AG20443 (cell line): ENCODE measurements at places on chromosomes 3 and 15.

DNA sequence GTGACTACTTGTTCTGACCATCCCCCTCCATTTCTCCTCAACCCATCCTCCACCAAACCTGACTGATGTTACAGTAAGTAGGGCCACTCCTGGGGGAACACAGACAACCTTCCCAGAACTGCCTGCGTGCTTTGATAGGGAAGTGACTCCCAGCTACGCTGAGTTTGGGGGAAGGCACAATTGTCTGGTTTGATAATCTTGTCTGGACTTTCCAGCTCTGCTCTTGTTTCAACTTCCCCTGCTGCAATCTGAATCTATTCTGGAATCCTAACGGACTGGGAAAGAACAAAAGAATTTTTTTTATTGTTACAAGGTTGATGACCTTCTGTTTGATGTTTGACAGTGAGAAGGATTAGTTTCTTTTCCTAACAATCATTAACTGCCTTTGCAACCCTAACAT is 895.6 kb downstream of the ROBO1 start:
- DNase-seq = no peak

- peak; percentile 43 for DNase-seq
Observed at GRCh38 chr3:54188176-54188791, 65.9 kb downstream of the CACNA2D3 start.

- peak; percentile 14 for DNase-seq
Observed at GRCh38 chr3:189806171-189806951, 175.2 kb downstream of the TP63 start.

GRCh38 chr3:128207951-128208350 is 54.7 kb downstream of the EEFSEC start:
- no peak for DNase-seq

GRCh38 chr3:186520431-186520830 is 23.7 kb downstream of the CRYGS start:
- no peak for DNase-seq

- DNase-seq = no peak
Observed at GRCh38 chr3:16374935-16375245, 109.9 kb downstream of the OXNAD1 start.

GRCh38 chr3:46380471-46381221 is 9.9 kb downstream of the CCR5 start:
- DNase-seq = no peak

- DNase-seq = no peak
Observed at GRCh38 chr3:78751266-78751665, 1016.5 kb downstream of the ROBO1 start.

GRCh38 chr15:39453620-39454019 is 127.3 kb upstream of the THBS1 start:
- DNase-seq = no peak

GRCh38 chr3:126481808-126482502 is 6.3 kb upstream of the ZXDC start:
- peak; percentile 59 for DNase-seq

DNA sequence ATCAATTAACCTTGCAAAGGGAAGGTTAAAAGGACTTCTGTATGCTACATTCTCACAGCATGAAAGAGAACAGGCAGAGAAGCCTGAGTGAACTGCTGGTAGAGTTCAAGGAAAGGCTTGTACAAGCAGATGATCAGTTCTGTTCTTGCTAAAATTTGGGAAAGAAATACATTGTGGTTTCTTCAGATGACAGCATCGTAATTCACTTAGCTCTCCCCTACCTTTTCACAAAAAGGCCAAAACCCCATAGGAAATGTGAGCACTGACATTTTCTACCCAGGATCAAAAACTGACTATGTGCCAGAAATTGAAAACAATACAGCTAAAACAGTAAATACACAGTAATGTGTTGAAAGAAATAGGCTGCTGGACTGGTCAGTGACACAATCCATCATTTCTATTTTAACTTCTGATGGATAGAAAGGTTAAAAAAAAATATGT is 216.4 kb downstream of the DPH6 start:
- DNase-seq = no peak

- DNase-seq = no peak
Observed at GRCh38 chr3:100503448-100503847, 11.0 kb downstream of the TMEM45A start.

DNA sequence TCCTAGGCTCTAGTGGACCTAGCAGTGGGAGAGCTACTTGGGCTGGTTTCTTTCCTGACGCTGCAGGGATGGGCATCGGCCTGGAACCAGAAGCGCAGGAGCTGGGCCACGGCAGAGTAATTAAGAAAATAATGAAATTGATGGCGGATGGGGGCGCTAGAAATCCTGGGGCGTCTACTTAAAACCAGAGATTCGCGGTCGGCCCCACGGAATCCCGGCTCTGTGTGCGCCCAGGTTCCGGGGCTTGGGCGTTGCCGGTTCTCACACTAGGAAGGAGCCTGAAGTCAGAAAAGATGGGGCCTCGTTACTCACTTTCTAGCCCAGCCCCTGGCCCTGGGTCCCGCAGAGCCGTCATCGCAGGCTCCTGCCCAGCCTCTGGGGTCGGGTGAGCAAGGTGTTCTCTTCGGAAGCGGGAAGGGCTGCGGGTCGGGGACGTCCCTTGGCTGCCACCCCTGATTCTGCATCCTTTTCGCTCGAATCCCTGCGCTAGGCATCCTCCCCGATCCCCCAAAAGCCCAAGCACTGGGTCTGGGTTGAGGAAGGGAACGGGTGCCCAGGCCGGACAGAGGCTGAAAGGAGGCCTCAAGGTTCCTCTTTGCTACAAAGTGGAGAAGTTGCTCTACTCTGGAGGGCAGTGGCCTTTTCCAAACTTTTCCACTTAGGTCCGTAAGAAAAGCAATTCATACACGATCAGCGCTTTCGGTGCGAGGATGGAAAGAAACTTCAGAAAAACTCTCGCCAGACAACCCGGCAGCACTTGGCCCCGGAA is 6.1 kb downstream of the SOX14 start:
- DNase-seq = no peak

GRCh38 chr3:13025090-13025489 is 48.1 kb downstream of the IQSEC1 start:
- peak; percentile 93 for DNase-seq

- no peak for DNase-seq
Observed at GRCh38 chr15:57118013-57118799, 199.8 kb downstream of the TCF12 start.

GRCh38 chr15:48109212-48109611 is 11.6 kb upstream of the SLC24A5 start:
- DNase-seq = no peak

GRCh38 chr3:111368056-111368455 is 173.9 kb upstream of the CD96 start:
- DNase-seq = no peak

GRCh38 chr3:14461748-14462324 is 59.4 kb downstream of the SLC6A6 start:
- peak; percentile 65 for DNase-seq

DNA sequence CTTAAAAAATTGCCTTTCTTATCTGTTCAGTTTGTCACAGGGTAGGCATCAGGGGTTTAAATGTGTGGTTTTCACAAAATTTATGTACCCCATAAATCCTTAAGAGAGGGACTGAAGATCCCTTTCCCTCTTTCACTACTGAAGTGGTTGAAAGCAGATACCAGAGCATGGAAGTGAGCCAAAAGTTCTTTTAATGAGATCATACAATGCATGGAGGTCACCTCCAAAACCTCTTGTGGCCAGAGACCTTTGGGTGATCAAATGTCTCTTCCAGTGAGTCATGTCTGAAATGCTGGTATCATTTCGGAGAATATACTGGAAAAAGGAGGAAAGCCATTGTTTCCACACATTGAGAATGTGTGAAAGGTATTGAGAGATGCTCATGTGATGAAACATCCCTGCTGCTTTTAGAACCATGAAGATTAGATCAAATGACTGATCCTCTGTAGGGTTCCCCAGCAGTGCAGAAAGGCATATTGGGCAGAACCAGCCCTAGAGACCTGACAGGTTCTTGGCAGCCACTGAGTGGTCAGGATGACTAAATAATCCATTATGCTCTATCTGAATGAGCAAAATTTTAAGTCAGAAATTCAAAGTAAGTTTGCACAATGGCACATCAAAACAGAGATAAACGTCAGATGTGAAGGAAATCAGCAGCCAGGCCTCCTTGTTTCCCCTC is 165.8 kb upstream of the SLC2A2 start:
- DNase-seq = peak; percentile 30

DNA sequence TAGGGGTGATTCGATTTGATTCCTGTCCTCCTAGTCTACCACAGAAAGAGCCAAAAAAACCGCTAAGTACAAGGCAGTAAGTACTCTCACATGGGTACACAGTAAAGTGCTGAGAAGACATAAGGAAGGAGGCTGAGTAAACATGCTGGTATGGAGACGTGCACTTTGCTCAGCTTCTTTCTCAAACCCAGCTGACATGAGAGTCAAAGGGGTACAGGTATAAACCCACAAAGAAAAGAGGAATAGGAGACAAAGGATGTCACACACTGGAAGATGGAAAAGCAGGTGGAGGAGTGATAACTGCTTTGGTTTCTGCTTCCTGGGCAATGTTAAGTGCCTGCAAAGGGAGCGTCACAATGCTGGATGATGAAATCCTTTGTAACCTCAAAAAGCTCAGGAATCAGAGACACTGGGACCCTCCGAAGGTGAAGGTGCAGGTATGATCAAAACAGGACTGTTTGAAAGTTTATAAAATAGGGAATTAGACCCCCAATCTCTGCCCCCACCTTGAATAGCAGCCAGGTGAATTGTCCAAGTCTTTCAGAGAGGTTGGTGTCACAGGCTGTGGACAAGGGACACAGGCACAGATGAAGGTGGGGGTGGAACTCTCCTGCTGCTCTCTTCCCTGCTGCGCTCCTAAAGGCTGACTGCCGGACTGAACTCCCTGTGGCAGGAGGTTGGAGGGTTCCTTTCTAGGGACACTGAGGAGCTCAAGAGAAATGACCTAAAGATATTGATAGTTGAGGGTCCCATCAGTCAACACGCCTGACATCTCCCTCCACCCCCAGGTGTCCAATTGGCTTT is 101.8 kb downstream of the RAB11A start:
- no peak for DNase-seq

DNA sequence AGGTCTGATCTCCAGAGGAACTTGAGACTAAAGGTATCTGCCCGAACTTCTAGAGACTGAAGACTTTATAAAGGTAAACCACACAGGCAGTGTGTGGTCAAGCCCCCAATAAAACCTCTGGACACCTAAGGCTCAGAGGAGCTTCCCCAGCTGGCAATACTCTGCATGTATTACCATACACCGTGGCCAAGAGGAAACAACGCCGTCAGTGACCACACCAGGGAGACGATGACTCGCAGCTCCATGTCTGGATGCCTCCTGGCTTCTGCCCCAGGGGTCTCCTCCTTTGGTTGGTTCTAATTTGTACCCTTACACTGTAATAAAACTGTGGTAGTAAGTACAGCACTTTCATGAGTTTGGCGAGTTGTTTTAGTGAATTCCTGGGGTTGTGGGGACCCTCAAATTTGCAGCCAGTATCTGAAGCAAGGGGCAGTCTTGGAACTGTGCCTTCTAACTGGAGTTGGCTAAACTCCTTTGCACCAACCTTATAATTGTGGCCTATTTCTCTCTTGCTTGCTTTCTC is 32.1 kb upstream of the BCL2L10 start:
- peak; percentile 74 for DNase-seq

DNA sequence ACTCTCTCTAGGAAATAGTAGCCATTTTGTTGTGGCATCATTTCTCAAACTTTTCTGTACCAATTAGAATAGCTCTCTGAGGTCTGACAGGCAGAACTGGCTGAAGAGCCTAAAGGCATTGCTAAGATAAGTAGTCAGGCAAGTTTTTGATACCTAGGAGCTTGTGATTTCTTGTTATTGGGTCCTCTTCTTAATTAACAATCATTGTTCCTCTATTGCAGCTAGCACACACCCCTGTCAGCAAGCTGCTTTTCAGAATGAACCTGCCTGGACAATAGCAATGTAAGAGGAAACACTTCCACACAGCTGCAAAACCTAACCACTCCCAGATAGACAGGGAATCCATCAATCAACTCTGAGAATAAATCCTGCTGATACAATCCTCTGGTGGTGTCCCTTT is 403.9 kb upstream of the TBL1XR1 start:
- DNase-seq = no peak

DNA sequence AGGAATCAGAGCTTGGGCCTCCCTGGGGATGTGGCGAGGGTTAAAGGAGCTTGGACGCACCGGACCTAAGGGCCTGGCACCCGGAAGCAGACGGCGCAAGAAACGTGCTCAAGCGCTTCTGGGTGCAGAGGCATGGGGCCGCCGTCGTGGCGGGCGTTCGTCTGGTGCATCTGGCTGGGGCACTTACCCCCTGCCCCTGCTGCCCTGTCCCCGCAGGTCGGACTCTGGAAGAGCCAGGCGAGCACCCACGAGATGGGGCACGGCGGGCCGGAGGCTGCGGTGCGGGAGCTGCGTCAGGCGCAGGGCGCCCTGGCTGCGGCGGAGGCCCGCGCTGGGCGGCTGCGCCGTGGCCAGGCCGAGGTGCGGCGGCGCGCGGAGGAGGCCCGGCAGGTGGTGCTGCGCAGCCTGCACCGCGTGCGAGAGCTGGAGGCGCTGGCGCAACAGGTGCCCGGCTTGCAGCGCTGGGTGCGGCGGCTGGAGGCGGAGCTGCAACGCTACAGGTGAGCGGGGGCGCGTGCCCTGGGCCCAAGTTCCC is 2.5 kb downstream of the EFCC1 start:
- DNase-seq = no peak

DNA sequence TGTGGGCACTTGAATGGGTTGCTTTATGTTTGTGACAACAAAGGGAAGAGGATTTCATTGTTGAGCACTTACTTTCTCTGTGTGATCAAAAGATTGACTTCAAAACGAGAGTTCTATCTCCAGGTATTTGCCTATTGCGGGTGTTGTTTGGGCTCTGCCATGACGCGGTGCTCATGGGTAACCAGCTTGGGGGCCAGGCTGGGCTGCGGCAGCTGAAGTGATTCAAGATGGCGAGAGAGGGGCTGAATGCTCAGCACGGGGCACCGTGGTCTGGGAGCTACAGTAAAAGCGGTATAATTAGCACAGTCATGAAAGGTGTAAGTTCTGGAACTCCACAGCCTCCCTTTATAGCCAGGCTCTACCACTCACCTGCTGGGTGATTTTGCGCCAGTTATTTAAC is 31.0 kb upstream of the ADCY5 start:
- no peak for DNase-seq

- no peak for DNase-seq
Observed at GRCh38 chr15:64894395-64895056, 17.2 kb upstream of the ANKDD1A start.

GRCh38 chr3:127652246-127652995 is 20.3 kb upstream of the ABTB1 start:
- peak; percentile 82 for DNase-seq

- no peak for DNase-seq
Observed at GRCh38 chr3:171890398-171890797, 47.2 kb downstream of the TMEM212 start.

DNA sequence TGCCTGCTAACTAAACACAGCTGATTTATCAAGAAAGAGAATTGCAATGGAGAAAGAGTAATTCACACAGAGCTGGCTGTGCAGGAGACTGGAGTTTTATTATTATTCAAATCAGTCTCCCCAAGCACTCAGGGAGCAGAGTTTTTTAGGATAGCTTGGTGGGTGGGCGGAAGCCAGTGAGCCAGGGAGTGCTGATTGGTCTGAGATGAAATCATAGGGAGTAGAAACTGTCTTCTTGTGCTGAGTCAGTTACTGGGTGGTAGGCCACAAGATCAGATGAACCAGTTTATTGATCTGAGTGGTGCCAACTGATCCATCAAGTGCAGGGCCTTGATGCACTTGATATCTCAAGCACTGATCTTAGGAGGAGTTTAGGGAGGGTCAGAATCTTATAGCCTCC is 891.9 kb upstream of the CADM2 start:
- no peak for DNase-seq
